ENCODE measurements at places on chromosomes 5 and 9. TPM values are rescaled to one million over a fixed set of nuclear protein-coding genes. Genes with fewer than 3 reads are reported as not detected.

GRCh38 chr9:121700165-121700831 is 48.9 kb downstream of the DAB2IP start:
- peak; percentile 73 for DNase-seq

- no peak for DNase-seq
Observed at GRCh38 chr5:17308326-17309065, 91.1 kb downstream of the BASP1 start.

DNA sequence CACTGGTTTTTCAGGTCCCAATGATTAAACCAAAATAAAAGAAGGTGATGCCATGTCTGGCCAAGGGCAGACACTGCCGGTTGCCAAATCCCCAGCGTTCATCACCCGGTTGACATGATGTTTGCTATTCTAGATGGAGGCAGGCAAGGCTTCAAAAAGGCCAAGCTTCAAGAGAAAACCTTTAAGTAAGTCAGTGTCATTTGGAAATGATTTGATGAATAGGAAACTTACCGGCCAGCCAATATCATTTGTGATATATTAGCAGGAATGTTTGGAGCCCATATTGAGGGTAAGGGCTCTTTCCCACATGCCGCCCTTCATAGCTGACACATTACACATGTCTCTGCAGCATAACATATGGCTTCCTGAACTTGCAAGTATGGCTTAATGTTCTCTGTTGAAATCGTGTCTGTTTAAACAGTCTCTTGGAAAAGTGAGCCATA is 89.5 kb upstream of the TTC23L start:
- DNase-seq = no peak

- no peak for DNase-seq
Observed at GRCh38 chr9:81833563-81834345, 94.5 kb upstream of the SPATA31D4 start.

DNA sequence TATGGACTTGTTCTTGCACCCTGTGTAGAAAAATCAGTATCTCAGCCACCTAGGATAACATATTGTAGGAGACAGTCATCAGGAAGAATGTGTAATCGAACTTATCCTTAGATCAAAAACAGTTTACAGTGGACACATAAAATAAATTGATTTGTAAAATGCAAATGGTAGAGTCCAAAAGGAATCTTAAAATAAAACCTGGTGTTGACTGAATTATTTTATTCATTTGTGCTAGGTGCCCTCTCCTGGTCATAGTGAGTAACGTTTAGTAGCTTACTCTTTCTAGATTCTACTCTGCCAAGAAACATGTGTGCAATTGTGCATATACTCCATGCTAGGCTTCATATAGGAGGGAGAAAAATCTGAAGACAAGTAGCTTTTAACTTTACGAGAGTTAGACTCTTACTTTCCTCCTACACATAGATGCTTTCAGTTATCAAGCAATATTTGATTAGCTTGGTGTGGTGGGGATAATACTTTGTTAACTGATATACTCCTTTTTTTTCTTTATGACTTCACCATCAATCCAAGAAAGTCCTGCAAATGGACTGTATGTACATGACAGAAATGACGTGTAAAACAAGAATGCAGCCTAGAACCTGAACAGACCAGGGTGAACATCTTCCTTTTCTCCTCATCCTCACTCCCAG is 23.7 kb upstream of the LOX start:
- DNase-seq = no peak

Gene TOR2A
- total RNA-seq = 29.1 TPM

Gene NAA35
- 23.4 TPM for total RNA-seq

Gene KIF12
- 0.26 TPM for total RNA-seq

Gene GOLGA2
- total RNA-seq = 69.4 TPM

Gene PHF24
- total RNA-seq = 0.13 TPM

All from endothelial cell (in vitro differentiated cells).